AML-193 (cell line): ENCODE measurements at places on chromosomes 6 and 20.

GRCh38 chr6:43922426-43923375 is 152.7 kb downstream of the VEGFA start:
- no peak for DNase-seq

GRCh38 chr20:38680500-38681306 is 43.6 kb upstream of the SLC32A1 start:
- DNase-seq, result peak; percentile 2

GRCh38 chr6:7451326-7451725 is 61.7 kb downstream of the RIOK1 start:
- DNase-seq, result no peak

GRCh38 chr6:113944701-113945100 is 26.2 kb downstream of the HDAC2 start:
- no peak for DNase-seq

DNA sequence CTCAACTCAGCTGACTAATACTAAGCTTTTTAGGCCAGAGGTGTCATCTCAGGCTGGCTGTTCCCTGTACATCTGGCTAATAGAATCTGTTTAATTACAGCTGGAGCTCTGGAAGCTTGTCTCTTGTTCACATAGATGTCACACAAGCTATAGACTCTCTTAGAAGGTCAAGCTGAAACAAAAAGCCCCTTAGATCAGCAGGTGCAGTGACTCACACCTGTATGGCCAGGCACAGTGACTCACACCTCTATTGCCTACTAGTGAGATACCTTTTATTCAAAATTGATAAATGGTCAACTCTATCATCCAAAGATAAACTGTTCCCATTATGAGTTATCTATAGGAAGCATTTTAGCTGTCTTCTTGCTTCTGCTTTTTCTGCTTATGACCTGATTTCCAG is 29.9 kb upstream of the MTHFD1L start:
- no peak for DNase-seq

GRCh38 chr20:58579069-58579818 is 64.0 kb upstream of the APCDD1L start:
- no peak for DNase-seq

GRCh38 chr6:128446497-128446896 is 73.9 kb downstream of the PTPRK start:
- no peak for DNase-seq

- no peak for DNase-seq
Measured at GRCh38 chr6:2594868-2595267, 155.9 kb downstream of the MYLK4 start.
